RWPE2 (cell line): ENCODE measurements at places on chromosomes 12 and 14.

DNA sequence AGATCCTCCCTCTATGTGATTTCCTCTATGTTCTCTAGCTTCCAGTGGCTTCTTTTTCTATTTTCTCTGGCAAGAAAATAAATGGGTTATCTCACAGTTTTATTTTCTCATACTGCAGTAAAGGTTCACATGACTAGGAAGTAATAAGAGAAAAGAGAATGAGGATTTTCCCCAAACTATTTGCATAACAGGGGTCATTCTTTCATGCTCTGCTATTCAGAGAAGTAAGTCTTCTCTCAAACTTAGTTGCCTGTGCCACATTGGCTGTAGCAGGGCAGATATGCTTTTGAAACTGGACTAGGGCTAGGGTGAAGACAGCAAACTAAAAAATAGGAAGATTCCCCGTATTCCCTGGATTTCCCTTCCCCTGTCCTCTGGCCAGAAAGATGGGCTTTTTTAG, 57.4 kb downstream of the ACSM4 start:
- no peak for DNase-seq
- no peaks in the 10 kb centered on the region for H3K27me3 ChIP-seq

GRCh38 chr14:99576304-99576703, 27.7 kb downstream of the CCDC85C start:
- peaks cover under 1% of the 10 kb centered on the region for H3K36me3 ChIP-seq
- no peak for DNase-seq
- H3K27me3 ChIP-seq: no peaks in the 10 kb centered on the region
- H3K4me1 ChIP-seq: peaks cover 72% of the 10 kb centered on the region
- no peak overlapping the region for H3K4me3 ChIP-seq
- H3K27ac ChIP-seq: peak overlapping the region; percentile 95

DNA sequence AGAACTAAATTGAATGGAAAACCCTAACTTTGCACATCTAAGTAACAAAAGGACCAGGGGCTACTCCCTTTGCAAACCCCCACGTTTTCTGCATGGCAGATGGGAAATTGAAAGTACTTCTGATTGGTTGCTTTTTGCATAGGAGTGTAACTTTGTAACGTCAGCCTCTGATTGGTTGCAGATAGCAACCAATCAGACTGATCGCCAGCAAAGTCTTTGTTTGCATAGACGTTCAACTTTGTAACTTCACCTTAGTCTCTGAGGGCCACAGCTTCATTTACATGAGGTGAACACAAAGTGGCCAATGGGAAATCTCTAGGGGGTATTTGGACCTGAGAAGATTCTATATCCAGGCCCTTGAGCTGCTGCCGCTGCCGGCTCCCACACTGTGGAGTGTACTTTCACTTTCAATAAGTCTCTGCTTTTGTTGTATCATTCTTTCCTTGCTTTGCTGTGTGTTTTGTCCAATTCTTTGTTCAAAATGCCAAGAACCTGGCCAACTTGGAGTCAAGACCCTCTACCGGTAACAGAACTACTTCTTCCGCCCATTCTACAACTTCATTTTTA, 102.5 kb upstream of the PRICKLE1 start:
- H3K4me1 ChIP-seq: no peaks in the 10 kb centered on the region
- H3K4me3 ChIP-seq: no peak overlapping the region
- no peaks in the 10 kb centered on the region for H3K27me3 ChIP-seq
- H3K36me3 ChIP-seq: no peaks in the 10 kb centered on the region

GRCh38 chr12:132148368-132149045, 4.2 kb downstream of the NOC4L start:
- H3K27ac ChIP-seq: no peak overlapping the region
- H3K27me3 ChIP-seq: no peaks in the 10 kb centered on the region
- H3K36me3 ChIP-seq: peaks cover 16% of the 10 kb centered on the region
- no peaks in the 10 kb centered on the region for H3K4me1 ChIP-seq
- peak; percentile 51 for DNase-seq

DNA sequence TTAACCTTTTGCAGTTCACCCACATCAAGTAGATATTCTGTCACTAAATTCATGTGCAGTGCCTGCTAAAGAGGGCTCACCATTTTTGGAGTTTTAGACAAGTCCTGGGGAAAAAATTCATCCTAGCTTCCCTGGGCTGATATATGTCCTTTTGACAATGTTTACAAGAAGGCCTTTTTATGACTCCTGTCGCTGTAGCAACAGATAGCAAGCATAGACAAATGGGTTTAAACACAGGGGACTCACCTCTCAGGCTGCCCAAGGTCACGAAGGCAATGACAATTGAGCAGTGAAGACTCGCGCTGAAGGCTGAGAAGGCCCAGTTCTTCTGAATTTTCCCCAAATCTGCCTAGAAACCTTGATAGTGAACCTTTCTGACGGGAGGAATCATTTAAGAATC, 150.7 kb upstream of the CPM start:
- no peaks in the 10 kb centered on the region for H3K4me1 ChIP-seq
- no peaks in the 10 kb centered on the region for H3K27me3 ChIP-seq
- H3K36me3 ChIP-seq: no peaks in the 10 kb centered on the region
- no peak for DNase-seq
- no peak overlapping the region for H3K27ac ChIP-seq

DNA sequence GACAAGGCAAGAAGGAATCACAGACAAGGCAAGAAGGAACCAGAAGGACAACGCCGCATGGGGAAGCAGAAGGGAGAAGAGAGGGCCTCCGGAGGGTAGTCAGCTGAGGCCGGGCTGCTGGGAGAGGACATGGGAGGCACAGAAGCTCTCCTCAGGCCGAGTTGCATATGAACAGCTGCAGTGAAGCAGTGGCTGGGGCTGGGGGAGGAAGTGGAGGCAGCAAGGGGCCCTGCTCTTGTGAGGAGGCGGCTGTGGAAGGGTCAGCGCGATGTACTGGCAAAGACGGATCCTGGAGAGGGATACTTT, 22.0 kb upstream of the TMEM106C start:
- DNase-seq: no peak
- no peaks in the 10 kb centered on the region for H3K27me3 ChIP-seq
- H3K36me3 ChIP-seq: no peaks in the 10 kb centered on the region
- no peak overlapping the region for H3K4me3 ChIP-seq
- peaks cover 11% of the 10 kb centered on the region for H3K4me1 ChIP-seq
- H3K27ac ChIP-seq: no peak overlapping the region

DNA sequence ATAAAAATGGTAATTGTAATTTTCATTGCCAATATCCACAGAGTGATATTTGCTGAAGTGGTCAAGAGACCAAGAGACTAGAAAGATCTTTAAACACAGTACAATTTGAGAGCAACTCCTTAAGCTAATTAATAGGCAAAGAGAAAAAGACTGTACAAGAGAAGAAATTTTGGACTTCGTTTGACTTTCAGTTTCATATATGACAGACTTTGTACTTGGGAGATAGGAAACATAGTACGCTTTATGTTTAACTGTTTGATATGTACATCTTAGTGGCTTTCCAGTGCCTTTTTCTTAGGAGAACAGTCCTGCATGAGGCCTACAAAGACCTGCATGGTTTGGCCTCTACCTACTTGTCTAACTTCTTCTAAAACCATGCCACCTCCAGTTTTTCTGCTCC, 1118.1 kb downstream of the TRHDE start:
- H3K27me3 ChIP-seq: no peaks in the 10 kb centered on the region
- no peak overlapping the region for H3K27ac ChIP-seq
- no peak overlapping the region for H3K4me3 ChIP-seq
- DNase-seq: no peak
- H3K4me1 ChIP-seq: no peaks in the 10 kb centered on the region
- no peaks in the 10 kb centered on the region for H3K36me3 ChIP-seq

GRCh38 chr12:107372229-107372658, 278.9 kb upstream of the CRY1 start:
- H3K27me3 ChIP-seq: no peaks in the 10 kb centered on the region

GRCh38 chr12:29713729-29714128, 70.0 kb downstream of the TMTC1 start:
- DNase-seq: no peak
- H3K4me1 ChIP-seq: no peaks in the 10 kb centered on the region
- H3K27ac ChIP-seq: no peak overlapping the region
- no peaks in the 10 kb centered on the region for H3K27me3 ChIP-seq
- H3K4me3 ChIP-seq: no peak overlapping the region

DNA sequence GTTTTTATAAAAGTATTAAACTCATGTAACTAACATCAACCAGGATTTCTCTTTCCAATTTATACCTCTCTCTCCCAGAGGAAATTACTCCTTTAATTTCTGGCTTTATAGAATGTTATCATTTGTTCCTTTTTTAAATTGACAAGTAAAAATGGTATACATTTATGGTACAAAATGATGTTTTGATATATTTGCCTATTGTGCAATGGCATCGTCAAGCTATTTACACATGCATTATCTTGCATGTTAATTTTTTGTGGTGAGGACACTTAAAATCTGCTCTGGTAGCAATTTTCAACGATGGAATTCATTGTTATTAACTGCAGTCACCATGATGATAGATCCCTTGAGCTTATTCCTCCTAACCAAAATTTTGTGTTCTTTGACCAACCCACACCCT, 149.0 kb upstream of the NAV3 start:
- no peak overlapping the region for H3K4me3 ChIP-seq
- no peaks in the 10 kb centered on the region for H3K36me3 ChIP-seq
- no peaks in the 10 kb centered on the region for H3K27me3 ChIP-seq
- no peak for DNase-seq
- no peaks in the 10 kb centered on the region for H3K4me1 ChIP-seq

DNA sequence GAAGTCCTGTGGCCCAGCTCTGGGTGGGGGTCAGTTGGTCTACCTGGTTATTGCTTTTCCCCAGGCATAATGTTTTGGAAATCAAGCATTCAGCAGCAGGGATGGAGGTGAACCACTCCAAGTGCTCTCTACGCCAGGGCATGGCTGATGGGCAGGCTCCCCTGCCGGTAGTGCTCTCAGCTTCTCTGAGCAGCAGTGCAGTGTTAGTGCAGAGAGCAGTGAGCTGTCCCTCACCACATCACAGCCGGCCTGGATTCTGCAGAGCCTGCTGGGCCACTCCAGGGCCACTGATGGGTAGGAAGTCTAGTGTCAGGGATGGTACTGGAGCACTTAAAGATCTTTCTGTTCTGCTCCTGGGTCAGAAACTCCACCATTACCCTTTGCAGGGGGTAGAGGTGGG, 151.1 kb downstream of the CALM1 start:
- no peak for DNase-seq
- H3K36me3 ChIP-seq: no peaks in the 10 kb centered on the region
- no peaks in the 10 kb centered on the region for H3K27me3 ChIP-seq
- H3K27ac ChIP-seq: no peak overlapping the region

GRCh38 chr12:388012-388411, 1.1 kb downstream of the KDM5A start:
- peaks cover 20% of the 10 kb centered on the region for H3K4me1 ChIP-seq
- H3K4me3 ChIP-seq: peak overlapping the region; percentile 63
- DNase-seq: no peak
- peak overlapping the region; percentile 76 for H3K27ac ChIP-seq
- H3K27me3 ChIP-seq: no peaks in the 10 kb centered on the region

- no peaks in the 10 kb centered on the region for H3K27me3 ChIP-seq
- H3K27ac ChIP-seq: no peak overlapping the region
- H3K36me3 ChIP-seq: no peaks in the 10 kb centered on the region
- DNase-seq: no peak
- peaks cover 2% of the 10 kb centered on the region for H3K4me1 ChIP-seq
- H3K4me3 ChIP-seq: no peak overlapping the region
Measured at GRCh38 chr14:101006008-101006407, 102.5 kb upstream of the RTL1 start.

- no peak for DNase-seq
- no peak overlapping the region for H3K4me3 ChIP-seq
- peaks cover 16% of the 10 kb centered on the region for H3K4me1 ChIP-seq
- peaks cover 16% of the 10 kb centered on the region for H3K36me3 ChIP-seq
- no peaks in the 10 kb centered on the region for H3K27me3 ChIP-seq
Measured at GRCh38 chr12:64618953-64619590, 8.8 kb downstream of the RASSF3 start.

DNA sequence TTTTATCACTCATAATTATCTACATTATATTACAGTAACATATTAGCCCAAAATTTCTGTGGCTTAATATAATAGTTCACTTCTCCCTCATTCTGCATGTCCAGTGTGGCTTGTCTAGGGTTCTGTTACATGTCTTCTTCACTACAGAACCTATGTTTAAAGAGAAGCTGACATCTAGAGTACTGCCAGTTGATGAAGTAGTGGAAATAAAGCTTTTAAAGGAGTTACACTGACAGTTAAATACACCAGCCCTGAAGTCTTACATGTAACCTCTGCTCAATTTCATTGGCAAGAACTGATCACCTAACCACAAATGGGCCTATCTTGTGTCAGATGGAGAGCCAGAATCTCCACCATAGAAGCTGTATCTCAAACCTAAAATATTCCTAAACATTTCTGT, 32.9 kb downstream of the RPS6KA5 start:
- no peak for DNase-seq
- H3K27me3 ChIP-seq: no peaks in the 10 kb centered on the region
- H3K36me3 ChIP-seq: no peaks in the 10 kb centered on the region
- peaks cover 2% of the 10 kb centered on the region for H3K4me1 ChIP-seq
- no peak overlapping the region for H3K4me3 ChIP-seq
